ENCODE measurements at places on chromosomes 6 and 20.

DNA sequence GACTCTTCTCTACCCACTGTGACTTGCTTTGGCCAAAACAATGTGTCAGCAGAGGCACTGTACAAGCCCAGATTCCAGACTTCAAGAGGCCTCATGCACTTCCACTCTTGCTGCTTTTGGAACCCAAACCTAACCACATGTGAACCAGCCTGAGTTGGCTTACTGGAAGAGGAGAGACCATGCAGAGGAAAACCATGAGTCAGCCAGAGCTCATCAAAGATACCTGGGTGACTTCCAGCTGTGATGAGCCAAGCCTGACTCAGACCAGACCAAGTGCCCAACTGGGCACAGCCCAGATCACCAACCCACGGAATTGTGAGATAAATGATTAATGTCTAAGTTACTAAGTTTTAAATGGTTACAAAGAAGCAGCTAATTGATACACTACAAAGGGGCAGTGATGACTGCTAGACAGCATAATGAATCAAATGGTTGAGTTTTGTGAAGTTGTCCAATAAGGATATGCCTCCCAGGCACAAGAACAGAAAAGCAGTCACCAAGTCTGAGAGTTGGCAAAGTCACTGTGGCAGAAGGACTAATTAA, 16.2 kb upstream of the BEND6 start:
- DNase-seq: no peak

DNA sequence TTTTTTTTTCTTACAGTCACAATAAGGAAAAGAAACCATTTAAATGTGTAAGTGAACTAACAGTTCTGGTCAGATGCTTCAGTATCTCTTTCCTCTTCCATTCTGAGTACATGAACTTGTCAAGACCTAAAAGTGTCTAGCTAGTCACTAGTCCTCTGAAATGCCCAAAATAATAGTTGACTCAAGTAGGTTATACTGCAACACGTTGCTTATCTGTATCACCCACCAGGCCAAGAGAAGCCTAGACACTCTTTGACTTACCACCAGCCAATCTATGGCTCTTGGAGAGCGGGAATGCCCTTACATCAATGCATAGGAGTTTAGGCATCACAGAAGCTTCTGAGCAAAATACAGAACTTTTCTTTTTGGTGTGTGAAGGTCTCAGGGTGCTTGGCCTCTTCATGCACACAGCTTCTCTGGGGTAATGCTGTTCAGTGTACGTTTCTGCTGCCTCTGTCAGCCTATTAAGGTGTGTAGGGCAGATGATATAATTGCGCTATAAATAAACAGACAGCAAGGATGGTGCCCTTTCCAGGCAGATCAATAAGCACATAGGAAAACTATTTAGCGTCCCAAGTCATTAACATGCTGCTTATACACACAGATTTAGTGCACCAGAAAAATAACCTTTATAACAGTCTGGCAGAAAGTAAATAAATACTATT, 7.8 kb upstream of the GFOD1 start:
- DNase-seq: no peak

- no peak for DNase-seq
Observed at GRCh38 chr6:156283091-156283490, 494.1 kb upstream of the ARID1B start.

DNA sequence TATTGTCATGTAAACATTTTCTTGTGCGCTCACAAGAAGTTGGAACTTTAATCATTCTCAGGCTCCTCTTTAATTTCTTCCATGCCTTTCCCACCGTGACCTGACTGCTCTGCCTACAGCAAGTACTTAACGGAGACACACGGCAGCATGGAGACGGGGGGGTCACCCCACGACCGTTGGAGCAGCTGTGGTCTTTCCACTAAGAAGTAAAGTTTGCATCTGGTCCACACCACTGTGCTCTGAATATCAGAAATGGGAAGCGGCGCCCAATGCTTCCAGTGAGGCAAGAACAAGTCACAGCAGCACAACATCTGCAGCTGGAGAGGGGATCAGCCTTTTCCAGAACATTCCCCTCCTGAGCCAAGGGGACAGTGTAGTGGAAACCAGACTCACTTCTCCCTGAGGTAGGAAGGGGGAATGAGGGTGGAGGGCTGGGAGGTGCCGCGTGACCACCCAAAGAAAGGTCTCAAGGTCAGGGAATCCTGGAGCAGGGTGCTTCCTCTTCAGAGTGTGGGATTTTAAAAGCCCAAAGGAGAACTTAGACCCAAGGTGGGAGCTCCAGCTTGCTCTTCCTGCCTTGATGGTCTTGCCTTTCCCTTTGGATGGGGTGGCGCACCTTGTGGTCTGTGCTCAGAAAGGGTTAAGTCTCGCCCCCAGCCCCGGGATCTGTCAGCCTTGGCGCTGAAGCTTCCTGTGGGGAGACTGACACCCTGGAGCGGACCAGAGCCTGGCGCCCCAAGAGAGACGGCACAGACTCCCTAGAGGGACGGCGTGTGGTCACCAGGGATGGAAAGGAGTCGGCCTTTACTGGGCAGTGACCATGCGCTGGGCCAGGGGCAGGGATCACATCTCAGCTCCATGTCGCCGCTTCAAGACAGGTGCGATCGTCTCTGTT, 25.6 kb upstream of the SMOC2 start:
- no peak for DNase-seq

- DNase-seq: no peak
Observed at GRCh38 chr6:44489910-44490604, 102.6 kb downstream of the CDC5L start.

- no peak for DNase-seq
Observed at GRCh38 chr20:2386516-2387179, 5.9 kb downstream of the TGM6 start.

DNA sequence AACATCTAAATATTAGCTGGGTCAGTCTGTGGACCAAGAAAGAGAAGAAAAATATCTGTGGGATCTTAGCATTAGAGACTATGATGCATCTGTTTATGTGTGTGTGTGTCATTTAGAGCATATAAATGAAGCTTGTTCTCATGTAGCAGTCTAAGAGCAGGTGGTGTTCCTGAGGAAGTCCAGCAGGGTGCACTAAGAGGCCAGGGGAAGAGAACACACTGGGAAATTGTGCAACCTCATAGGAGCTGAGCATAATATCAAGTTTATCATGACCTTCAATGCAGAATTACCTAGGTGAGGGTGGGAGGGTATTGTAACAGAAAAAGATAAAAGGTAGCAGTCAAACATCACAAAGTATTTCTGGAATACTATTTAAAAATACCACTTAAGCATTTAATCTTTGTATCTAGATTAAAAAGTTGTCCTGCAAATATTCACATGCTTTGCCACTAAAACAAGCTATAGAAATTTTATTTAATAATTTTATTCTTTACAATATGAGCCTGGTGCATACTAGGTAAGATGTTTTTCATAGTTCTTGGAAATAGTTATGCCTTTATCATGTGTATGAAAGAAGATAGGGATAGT, 80.5 kb downstream of the SMPDL3A start:
- no peak for DNase-seq

- DNase-seq: peak; percentile 52
Observed at GRCh38 chr20:33674294-33675135, at the start of gene NECAB3. NECAB3 (minus strand) TSS chr20:33674428; CDS start chr20:33674352, 76 bp downstream.

DNA sequence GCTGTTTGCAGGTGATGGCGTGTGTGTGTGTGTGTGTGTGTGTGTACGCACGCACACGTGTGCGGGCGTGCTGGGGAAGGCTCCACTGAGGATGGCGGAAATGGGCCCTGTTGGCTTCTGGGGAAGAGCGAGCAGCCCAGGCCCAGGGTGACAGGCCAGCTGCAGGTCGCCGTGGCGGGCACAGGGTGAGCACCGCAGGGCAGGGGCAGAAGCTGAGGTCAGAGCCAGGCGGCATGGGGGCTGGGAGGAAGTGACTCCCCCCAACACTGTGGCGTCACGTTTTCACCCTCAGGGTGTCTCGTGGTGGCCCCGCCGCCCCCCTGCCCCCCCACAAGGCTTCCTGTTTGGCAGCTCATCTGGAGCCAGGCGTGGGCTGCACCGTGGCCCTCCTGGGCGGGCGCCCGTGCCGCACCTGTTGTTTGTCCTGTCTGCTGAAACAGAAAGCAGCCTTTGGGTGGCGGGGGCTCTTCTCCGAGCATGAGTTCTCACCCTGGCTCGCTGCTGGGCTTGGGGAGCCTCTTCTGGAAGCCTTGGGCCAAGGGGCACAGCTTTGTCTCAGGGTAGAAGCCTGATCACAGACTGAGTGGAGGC, 7.1 kb downstream of the RBM38 start:
- peak; percentile 74 for DNase-seq

GRCh38 chr6:64250126-64250525, 614.5 kb downstream of the PHF3 start:
- no peak for DNase-seq

DNA sequence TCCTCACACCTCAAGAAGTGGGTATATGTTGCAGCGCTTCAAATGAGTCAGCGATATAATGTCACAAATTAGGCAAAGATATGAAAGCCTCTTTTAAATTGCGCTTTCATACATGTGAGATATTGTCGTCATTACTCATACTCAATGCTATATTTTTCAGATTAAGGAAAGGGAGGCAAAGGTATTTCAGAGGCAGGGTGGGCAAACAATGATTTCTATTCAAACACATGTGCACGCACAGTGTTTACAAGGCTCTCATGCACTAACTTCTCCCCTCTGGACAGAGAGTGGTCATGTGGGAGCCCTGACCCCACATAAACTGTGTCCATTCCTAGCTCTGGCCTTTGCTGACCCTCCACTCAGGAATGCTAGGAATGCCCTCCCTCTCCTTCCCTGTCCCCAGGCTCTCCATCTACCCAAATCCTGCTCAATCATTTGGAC, 112.1 kb upstream of the TMEM170B start:
- DNase-seq: no peak

GRCh38 chr6:55958790-55959189, 83.4 kb upstream of the BMP5 start:
- no peak for DNase-seq

GRCh38 chr6:118469468-118469867, 78.6 kb upstream of the PLN start:
- no peak for DNase-seq

- no peak for DNase-seq
Observed at GRCh38 chr6:40887079-40887791, 151.8 kb downstream of the UNC5CL start.

DNA sequence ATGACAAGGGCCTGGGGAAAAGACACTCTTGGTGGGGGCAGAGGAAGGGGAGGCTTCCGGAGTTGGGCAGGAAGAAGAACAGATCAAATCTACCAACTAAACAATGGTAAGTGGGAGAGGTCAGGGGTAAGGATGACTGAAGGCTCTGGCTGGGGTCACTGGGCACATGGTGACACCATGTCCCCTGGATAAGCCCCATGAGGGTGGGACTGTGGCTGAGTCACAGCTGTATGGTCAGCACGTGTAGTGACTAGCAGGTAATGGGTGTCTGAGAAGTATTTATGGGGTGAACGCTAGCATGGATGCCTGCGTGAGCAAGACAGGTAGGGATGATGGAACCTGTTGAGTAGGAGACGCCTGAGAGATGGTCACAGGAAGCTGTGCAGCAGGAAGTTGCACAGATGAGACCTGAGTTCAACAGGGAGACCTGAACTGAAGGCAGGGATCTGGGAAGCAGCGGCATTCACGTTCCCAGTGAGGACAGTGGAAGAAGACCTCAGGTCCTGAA, 64.5 kb upstream of the SNX9 start:
- no peak for DNase-seq

DNA sequence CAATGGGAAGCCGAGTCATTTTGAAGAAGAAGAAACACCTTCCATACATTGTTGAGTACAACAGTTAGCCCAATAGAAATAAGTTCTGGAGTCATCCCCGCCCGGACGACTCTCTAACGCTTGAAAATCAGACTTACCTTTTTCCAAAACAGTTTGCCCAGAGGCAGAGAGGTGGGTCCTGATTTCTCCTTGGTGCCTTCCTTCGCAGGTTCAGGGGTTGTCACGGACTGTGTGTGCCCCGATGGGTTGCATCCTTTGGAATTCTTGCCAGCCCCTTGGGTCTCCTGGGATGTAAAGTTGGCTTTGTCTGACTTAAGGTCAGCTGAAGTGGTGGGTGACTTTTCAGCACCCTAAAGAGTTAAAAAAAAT, 85.3 kb downstream of the BCAS1 start:
- no peak for DNase-seq

GRCh38 chr20:50070361-50070760, 42.6 kb downstream of the UBE2V1 start:
- no peak for DNase-seq

- peak; percentile 96 for DNase-seq
Observed at GRCh38 chr6:26234421-26235301, 130.3 kb upstream of the BTN3A2 start.

GRCh38 chr6:39338397-39338796, 15.9 kb upstream of the KCNK16 start:
- DNase-seq: no peak

GRCh38 chr20:8532169-8532568, 400.1 kb downstream of the PLCB1 start:
- no peak for DNase-seq

- no peak for DNase-seq
Observed at GRCh38 chr20:62777528-62777830, 18.8 kb upstream of the MRGBP start.

DNA sequence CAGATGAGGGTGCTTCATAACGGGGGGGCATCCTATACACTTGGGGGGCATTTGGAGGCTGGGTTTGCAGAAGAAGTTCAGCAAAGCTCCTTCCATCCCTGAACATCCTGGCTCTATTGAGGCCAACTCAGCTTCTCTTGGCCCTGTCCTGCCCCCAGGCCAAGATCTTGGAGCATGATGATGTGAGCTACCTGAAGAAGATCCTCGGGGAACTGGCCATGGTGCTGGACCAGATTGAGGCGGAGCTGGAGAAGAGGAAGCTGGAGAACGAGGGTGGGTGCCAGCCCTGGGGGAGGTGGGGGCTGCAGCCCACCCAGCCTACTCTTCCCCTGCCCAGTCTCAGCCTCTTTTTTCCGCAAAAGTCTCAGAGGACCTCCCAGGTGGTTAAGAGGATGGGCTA, 17.2 kb downstream of the GDAP1L1 start:
- DNase-seq: no peak

GRCh38 chr6:29720863-29721262, 2.4 kb upstream of the HLA-F start:
- DNase-seq: no peak

- peak; percentile 32 for DNase-seq
Observed at GRCh38 chr20:44745598-44746366, at the start of gene KCNK15. KCNK15 (plus strand) TSS chr20:44745865; CDS start chr20:44745911, 46 bp downstream.

DNA sequence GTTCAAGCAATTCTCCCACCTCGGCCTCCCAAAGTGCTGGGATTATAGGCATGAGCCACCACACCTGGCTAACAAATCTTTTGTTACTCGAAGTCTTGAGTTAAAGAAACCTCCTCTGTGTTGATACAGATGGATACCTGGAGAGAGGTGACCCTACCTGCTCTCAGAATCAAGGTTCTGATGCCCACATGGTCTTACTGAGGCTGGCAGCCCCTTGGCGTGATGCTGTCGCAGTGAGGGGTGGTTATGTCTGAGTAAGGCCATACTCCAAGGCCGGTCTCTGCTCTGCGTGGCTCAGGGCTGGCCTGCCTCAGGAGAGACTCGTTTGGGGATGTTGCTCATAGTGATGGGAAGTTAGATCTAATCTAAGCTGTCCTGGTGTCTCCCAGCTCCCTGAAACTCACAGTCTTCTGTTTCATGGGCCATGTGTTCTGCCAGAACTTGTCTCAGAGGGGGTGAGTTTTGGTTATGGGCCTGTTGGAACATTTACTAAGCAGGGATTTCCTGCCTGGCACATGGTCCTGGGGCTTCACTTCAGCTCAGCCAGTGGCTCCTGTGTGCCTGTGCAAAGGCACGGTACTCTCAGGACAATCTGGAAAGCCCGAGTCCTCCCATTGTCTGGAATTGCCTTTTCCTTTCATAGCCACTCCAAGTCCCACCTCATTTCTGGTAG, 17.5 kb upstream of the TRAF3IP2 start:
- DNase-seq: no peak

GRCh38 chr20:22729180-22729579, 144.8 kb upstream of the FOXA2 start:
- no peak for DNase-seq

All from T-helper 2 cell (primary cell).